Right kidney (tissue), 9 donors: ENCODE measurements at places on chromosomes 1 and 21.
A peak's percentile ranks its signal among the peaks of the same experiment; 100 is the strongest.

DNA sequence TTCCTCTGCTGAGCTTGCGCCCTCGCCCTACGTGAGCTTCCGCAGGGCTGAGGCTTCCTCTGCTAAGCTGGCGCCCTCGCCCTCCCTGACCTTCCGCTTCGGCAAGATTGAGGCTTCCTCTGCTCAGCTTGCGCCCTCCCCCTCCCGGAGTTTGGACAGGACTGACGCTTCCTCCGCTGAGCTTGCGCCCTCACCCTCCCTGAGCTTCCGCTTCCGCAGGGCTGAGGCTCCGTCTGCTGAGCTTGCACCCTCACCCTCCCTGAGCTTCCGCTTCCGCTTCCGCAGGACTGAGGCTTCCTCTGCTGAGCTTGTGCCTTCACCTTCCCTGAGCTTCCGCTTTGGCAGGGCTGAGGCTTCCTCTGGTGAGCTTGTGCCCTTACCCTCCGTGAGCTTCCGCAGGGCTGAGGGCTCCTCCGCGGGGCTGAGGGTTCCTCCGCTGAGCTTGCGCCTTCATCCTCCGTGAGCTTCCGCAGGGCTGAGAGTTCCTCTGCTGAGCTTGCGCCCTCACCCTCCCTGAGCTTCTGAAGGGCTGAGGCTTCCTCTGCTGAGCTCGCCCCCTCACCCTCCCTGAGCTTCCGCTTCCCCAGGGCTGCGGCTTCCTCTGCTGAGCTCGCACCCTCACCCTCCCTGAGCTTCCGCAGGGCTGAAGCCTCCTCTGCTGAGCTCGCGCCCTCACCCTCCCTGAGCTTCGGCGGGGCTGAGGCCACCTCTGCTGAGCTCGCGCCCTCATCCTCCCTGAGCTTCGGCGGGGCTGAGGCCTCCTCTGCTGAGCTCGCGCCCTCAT is 753.6 kb upstream of the TPTE start:
- DNase-seq: no peak

- peak; percentile 43 for DNase-seq
These were observed 28.4 kb downstream of the TRIM45 start for GRCh38 chr1:117093091-117093534.

- DNase-seq: no peak
These were observed 257.0 kb downstream of the GRIK1 start for GRCh38 chr21:29682800-29683199.

GRCh38 chr1:225627304-225627947 is 25.5 kb downstream of the ENAH start:
- no peak for DNase-seq

GRCh38 chr1:165925498-165926079 is 98.2 kb downstream of the UCK2 start:
- no peak for DNase-seq

DNA sequence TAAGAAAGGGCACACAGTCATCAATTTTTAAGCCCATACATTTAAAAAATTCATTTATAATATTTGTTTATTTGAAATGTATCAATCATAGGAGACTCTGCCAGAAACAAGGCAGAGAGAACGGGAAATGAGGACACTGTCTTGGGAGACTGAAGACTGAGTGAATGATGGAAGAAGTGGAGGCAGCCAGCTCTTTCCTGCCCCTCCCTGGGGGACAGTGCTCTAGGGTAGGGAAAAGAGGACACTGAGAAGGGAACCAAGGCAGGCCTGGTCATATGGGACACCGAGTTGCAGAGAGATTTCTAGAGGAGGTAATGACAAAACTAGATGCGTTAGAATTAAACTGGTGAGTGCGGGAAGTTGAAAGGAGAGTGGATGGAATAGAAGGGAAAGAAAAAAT is 31.6 kb downstream of the EEIG2 start:
- no peak for DNase-seq

DNA sequence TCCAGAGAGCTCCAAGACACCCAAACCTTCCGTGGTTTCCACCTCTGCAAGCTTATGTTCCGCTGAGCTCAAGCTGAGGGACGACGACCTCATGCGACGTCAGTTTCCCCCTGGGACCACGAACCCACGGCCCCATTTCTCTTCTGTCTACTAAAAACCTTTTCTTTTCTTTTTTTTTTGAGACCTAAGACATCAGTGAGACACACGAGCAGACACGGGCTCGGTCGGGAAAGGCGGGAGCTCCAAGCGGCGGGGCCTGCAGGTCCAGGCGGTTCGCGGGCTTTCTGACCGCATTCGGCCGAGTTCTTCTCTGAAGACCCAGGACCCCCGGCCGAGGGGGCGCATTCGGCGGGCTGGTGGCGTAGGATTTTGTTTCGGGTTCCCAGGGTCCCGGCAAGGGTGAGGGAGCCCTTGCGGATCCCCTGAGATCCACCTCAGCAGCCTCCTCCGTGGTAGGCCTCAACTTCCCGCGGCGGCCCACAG is 402 bp downstream of the C21orf58 start:
- DNase-seq: no peak

- no peak for DNase-seq
These were observed 8.2 kb upstream of the FMOD start for GRCh38 chr1:203359010-203359571.

GRCh38 chr1:213067352-213067751 is 16.3 kb downstream of the RPS6KC1 start:
- DNase-seq: no peak

GRCh38 chr1:86768554-86768953 is 64.2 kb downstream of the SH3GLB1 start:
- no peak for DNase-seq

- DNase-seq: no peak
These were observed 25.7 kb downstream of the COA6 start for GRCh38 chr1:234398849-234399381.

DNA sequence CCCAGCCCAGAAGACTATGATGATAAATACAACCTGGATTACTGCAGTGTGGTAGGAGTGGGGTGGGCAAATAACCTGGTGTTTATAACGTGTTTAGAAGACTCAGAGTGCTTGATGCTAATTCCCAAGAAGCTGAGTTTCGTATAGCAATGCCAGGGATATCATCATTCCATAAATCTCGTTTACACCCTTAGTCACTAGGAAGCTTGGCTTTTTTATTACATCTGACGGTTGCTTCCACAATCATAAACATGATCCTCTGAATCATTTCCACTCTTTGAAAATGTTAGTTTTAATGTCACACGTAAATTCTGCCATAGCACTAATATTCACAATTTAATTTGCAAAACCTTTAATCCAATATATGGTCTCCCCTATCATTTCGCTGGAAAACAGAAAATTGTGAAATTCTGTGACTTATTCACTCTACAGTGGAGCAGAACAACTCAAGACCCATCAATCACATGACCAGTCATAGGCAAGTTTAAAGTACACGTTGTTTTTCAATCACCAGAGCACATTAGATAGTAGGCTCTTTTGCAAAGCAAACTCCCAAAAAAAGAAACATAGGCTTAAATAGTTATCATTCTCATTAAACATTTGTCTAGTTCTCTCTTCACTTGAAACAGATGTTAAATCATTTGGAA is 321.0 kb downstream of the LTN1 start:
- DNase-seq: no peak

- DNase-seq: no peak
These were observed 138.0 kb upstream of the SAMSN1 start for GRCh38 chr21:14684071-14684470.

DNA sequence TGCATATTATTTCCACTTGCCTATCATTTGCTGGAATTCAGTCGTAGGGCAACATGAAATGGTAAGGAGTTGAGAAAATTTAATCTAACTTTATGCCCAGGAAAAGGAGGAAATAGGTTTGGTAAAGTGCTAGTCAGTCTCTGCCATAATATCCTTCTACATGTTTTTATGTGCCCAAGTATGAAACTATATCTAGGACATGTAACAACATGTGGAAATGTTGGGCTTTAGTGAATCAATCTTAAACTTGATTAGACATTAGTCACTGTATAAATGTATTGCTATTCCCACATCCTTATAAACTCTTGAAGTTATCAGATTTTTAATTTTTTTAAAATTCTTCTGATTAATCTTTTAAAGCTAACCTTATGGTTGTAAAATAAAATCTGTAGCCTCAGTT is 204.7 kb upstream of the ZRANB2 start:
- no peak for DNase-seq

DNA sequence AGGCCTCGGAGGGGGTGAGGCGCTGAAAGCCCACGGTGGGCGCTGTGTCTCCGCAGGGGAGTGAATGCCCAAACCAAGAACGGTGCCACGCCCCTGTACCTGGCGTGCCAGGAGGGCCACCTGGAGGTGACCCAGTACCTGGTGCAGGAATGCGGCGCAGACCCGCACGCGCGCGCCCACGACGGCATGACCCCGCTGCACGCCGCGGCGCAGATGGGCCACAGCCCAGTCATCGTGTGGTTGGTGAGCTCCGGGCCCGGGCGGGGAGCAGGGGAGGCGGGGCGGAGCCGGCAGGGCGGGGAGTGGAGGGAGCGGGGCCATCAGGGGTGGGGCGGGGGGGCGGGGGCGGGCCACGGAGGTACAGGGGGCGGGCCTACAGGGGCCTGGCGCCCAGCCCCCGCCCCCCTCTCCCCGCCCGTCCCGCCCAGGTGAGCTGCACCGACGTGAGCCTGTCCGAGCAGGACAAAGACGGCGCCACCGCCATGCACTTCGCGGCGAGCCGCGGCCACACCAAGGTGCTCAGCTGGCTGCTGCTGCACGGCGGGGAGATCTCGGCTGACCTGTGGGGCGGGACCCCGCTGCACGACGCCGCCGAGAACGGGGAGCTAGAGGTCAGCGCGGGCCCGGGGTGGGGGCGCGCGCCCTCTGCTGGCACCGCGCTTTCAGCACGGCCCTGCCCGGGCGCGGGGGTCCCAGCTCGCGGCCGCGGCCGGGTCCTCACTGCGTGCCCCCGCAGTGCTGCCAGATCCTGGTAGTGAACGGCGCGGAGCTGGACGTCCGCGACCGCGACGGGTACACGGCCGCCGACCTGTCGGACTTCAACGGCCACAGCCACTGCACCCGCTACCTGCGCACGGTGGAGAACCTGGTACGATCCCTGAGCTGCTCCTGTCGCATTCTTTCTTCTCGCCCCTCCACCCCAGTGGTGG is 15.9 kb downstream of the ESPN start:
- peak; percentile 69 for DNase-seq

GRCh38 chr1:183548116-183548515 is 42.1 kb downstream of the NCF2 start:
- no peak for DNase-seq

- DNase-seq: peak; percentile 34
These were observed 653.4 kb downstream of the KIF26B start for GRCh38 chr1:245807954-245808719.

GRCh38 chr1:66403007-66403731 is 130.8 kb upstream of the SGIP1 start:
- no peak for DNase-seq

DNA sequence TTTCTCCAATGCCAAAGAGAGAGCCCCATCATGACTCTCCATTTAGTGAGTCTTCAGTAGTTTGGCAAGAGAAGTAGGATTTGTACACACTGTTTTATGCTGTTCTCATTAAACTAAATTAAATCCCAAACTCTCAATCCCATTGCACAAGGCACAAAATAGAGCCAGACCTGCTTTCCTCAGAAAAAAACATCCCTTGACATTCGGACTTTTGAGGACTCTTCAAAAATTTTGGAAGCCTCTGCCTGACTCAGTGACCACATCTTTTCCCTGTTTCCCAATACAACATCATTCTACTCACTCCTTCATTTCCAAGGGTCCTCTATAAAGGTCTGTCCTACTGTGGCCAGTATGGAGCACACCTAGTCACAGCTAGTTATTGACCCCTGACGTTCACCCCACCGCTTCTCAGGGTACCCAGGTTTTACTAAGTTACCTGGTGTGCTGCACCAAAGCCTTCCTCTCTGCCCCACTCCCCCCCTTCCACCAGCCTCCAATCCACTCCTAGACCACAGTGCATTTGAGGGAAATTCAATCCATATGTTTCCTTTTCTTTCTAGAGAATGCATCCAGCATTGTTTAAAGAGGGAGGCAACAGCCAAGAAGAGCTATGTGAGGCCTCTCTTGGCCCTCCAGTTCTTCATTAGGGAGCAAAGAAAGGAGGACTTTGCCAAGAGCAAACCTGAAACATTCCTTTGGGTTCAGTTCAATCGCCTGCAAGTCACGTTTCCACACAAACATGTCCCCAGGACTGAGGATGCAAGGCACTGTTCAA is 428.7 kb downstream of the PLPP3 start:
- no peak for DNase-seq

DNA sequence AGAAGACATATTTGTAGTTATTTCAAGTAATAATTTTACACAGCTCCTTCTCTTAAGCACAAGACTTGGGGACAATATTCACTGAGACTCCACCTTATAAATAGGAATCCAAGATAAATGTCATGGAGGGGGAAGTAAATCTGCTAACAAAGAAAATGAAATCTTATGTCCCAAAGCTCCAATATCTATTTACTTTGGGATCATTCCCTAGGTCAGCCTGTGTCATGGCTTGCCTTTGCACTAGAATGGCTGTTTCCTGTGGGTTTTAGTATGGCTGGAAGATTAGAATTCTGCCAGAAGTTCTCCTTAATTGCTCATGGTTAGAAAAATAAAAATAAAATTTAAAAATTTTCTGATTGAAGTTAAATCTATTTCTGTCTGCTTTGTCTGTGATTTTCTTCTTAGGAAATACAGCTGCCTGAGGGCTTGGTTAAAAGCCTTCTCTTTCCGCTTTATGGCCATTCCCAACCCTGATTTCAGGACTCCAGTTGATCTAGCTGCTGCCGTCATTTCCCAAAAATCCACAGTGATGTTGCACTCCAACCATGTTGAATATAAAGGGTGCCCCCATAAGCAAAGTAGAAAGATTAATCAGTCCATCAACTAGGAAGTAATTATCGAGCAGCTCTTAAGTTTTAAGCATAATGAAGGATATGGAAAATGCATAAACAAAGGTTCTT is 326.4 kb upstream of the LYPLAL1 start:
- no peak for DNase-seq

- no peak for DNase-seq
These were observed 9.5 kb downstream of the NOL9 start for GRCh38 chr1:6544831-6545230.

GRCh38 chr1:167227934-167228378 is 7.3 kb downstream of the POU2F1 start:
- no peak for DNase-seq

GRCh38 chr1:150560576-150561253 is 11.5 kb downstream of the ADAMTSL4 start:
- DNase-seq: no peak

DNA sequence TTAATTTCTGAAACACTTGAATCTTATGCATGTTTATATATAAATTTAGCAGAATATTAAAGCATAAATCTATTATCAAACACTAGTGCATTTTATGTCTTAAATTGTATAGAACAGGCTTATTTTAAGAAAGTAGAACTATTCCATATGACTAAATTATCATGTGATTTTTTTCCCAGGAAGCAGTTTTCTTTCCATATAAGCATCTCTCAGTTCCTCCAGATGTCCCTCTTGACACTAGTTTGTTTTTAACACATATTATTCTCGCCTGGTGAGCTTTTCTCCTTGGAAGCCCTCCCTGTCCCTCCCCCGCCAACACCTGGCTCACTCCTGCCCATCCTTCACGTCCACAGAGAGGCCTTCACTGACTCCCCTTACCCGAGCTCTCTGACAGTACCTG is 48.3 kb upstream of the BCAR3 start:
- no peak for DNase-seq

GRCh38 chr1:184840596-184840995 is 85.9 kb upstream of the EDEM3 start:
- DNase-seq: no peak

GRCh38 chr1:93029317-93029716 is 49.8 kb upstream of the MTF2 start:
- DNase-seq: no peak
